OCI-M1 (cell line): ENCODE measurements at places on chromosomes 4 and X.

- DNase-seq = peak; percentile 10
Observed at GRCh38 chrX:37818031-37818430, 29.3 kb downstream of the DYNLT3 start.

- DNase-seq = no peak
Observed at GRCh38 chrX:34658326-34658725, 1.2 kb upstream of the TMEM47 start.

GRCh38 chr4:25856756-25857155, 6.0 kb downstream of the SEL1L3 start:
- DNase-seq = no peak

GRCh38 chr4:122118243-122118642, 33.9 kb upstream of the BLTP1 start:
- DNase-seq = peak; percentile 24

DNA sequence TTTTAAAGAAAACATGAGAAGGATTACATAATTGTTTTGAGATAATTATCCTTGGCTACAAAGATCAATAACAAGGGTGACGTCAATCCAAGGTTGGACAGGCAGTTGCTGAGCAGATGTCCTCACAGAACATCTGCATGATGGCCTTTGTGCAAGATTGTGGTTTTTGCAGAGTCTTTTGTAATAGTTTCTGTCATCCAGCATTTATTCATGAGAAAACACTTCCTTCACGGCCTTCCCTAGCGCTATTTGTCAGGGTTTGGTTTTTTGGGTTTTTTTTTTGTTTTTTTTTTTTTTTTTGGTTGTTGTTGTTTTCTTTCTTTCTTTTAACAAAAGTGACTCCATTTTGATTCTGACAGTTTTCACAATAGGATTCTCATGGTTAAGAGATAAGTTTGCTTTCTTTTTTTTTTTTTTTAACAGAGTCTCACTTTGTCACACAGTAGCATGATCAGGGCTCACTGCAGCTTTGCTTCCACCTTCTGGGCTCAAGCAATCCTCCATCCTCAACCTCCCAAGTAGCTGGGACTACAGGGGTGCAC, 31.5 kb upstream of the ELF2 start:
- peak; percentile 78 for DNase-seq

DNA sequence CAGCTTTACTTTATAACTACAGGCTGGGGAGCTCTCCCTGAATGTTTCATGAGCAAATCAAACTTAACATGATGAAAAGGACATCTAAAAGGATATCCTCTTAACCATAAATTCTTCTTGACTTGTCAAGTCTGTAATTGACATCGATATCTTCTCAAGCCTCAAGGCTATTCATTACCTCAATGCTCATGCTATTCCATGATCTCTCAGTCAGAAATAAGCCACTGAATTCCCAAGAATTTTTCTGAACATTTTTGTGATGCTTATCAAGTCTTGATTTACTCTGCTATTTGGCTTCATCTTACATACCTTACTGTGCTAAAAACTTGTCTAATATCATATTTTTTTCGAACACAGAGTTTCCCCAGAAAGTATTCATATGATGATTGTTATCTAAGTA, 433.4 kb downstream of the PDGFC start:
- no peak for DNase-seq

DNA sequence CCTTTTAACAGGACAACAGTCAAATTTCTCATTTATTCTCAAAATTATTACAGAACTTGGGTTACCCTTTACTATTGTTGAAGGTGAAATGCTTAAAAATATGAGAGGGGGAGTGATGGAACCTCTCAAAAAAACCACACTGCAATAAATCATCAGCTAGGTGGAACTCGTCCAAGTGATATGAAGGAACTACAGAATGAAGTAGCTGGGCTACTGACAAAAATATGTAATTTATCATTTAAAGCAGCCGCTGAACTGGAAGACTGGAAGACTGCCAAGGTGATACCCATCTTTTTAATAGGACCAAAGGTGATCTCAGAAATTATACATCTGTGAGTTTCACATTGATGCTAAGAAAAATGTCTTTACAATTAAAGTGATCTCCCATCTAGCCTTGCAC, 597.7 kb upstream of the TENM3 start:
- DNase-seq = no peak

GRCh38 chr4:7151668-7152227, 40.6 kb upstream of the SORCS2 start:
- DNase-seq = peak; percentile 14

- DNase-seq = no peak
Observed at GRCh38 chr4:13907255-13907751, 279.8 kb upstream of the BOD1L1 start.

DNA sequence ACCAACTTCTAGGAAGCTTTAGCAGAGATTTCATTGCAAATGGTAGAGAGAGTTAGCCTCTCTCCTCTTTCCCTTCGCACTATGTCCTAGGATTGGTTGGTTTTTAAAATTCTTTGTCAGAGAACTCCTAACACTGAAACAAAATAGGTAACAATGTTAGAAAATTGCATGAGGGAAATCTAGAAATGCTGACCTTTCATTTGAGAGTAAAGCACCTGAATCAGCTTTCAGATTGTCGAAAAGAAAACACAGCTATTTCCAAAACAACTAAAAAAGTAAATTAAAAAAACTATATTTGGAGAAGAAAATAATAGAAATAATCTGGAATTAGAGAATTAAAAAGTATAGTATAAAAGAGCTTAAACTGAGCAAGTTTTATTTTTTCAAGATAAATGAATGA, 108.1 kb upstream of the GK2 start:
- no peak for DNase-seq

- no peak for DNase-seq
Observed at GRCh38 chrX:2267890-2268289, 232.9 kb downstream of the DHRSX start.

GRCh38 chr4:90318193-90318592, 191.0 kb downstream of the CCSER1 start:
- peak; percentile 35 for DNase-seq

- no peak for DNase-seq
Observed at GRCh38 chr4:115334736-115335411, 221.5 kb upstream of the NDST4 start.

- no peak for DNase-seq
Observed at GRCh38 chr4:81031796-81032551, 1.5 kb downstream of the BMP3 start.

GRCh38 chr4:152960082-152960481, 24.0 kb downstream of the FHDC1 start:
- DNase-seq = no peak

- no peak for DNase-seq
Observed at GRCh38 chr4:23374259-23374658, 515.6 kb downstream of the PPARGC1A start.

DNA sequence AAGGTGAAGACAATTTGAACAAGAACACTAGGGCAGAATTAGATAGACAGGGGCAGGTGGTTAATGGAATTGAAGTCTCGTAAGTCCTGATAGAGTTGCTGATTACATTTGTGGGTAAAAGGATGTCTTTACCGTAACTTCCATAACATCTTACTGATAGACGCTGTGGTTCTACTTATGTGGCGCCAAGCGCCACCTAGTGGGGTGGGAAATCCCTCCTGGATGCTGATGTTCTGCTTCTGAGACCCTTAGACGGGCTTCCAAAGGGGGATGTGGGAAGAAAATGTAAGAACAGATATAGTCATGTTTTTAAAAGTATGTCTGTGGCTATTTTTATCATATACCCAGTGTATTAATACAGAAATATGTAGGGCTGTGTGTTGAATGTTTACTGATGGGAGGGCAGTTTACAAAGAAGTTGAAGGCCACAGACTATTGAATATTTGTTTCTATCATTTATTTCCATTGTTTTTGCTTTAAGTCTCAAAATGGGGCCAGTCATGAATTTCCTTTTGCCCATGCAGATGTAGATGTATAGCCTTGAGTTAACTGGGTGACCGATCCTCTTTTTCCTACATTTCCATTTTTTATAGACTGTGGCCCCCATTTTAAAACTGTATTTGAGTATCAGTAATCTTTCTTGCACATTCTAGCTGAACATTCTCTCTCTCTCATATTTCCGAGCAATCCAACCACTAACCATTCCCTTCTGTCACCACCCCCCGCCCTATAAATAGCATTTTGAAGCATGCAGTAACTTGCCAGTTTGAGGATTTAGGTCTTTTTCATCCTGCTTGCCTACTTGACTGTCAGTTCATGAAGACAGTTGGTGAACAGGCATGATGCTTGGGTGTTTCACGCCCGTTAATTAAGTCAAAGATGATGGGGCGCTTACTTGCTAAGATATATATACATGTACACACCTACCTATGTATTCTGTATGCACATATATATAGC, 12.1 kb upstream of the TLR8 start:
- peak; percentile 63 for DNase-seq

GRCh38 chr4:112956484-112956896, 93.0 kb upstream of the ANK2 start:
- DNase-seq = no peak

- DNase-seq = peak; percentile 81
Observed at GRCh38 chr4:120071192-120071795, 4.6 kb upstream of the MAD2L1 start.

DNA sequence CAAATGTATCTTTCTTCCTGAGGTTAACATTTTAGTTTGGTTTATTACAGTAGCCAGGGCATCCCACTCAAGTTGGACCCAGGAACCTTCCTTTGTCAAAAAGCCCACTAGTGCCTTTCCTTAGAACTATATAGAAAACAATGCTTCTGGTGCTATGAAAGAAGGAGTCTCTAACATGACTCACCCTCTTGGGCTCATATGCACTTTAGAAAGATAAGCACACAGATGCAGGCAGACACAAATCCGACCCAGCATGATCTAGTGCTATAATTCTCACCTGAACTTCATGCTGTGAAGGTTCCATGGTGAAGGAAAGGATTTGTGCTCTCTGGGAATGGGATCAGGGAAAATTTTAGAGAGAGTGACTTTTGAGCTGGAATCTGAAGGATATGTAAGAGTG, 289.4 kb downstream of the ANKRD50 start:
- DNase-seq = peak; percentile 46

DNA sequence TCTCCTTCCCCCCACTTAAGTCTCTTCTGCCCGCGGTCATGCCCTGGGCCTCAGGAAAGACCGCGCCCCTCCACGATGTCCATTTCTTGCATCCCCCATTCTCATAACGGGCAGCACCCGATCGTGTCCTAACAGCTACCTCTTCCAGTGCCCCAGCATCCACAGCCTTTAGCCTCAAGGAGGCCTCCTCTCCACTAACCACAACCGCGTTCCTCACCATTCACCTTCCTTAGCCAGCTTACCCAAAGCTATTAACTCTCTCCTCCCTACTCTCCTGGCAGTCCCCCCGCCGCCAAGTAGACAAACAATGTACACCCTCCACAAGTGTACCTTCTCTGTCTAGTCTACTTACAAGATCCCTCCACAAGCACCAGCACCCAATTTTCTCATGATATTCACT, 58.6 kb upstream of the PAGE5 start:
- DNase-seq = peak; percentile 5

DNA sequence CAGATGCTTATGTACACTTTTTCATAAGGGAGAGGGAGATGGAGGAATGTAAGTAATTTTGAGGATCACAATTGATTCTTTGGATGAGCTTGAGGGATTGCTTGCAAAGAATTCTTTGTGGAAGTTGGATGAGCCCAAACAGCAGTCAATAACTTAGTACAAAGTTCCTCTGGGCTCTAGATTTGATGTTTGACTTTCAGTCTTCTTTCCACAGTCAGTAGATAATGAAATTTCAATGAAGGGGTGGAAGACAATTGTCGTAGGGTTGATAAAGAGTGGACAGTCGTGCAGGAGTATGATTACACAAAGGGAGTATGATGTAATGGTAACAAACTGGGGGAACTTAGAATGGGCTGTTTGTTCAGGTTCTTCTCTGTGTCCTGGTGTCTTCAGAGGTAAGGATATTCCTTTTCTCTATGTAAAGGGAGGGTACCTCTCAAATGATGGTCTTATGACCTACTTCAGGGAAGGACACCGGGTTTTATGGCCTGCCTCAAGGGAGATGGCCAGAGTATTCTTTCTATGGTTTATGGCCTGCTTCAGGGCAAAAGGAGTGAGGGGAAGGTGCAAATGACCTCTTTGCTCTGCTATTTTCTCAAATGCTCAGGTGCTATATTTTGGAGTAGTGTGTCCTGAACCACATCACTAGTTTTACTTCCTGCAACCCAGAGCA, 1.7 kb upstream of the ABRAXAS1 start:
- DNase-seq = peak; percentile 77

DNA sequence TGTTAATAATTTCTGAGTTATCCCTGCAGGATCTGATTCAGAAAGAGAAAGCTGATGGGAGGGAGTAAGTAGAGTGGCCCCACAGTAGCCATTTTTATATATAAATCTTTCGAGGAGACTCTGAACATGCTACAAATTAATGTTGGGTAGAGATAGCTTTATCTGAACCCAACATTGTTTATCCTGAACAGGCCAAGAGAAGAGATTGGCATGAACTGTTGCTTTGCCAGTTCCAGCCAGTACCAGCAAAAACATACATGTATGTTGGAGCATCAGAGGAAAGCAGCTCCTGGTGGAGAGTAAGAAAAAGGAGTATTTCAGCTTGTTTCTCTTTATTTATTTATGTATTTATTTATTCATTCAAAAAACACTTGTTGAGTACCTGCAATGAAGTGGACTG, 1.6 kb downstream of the MAOA start:
- peak; percentile 13 for DNase-seq

DNA sequence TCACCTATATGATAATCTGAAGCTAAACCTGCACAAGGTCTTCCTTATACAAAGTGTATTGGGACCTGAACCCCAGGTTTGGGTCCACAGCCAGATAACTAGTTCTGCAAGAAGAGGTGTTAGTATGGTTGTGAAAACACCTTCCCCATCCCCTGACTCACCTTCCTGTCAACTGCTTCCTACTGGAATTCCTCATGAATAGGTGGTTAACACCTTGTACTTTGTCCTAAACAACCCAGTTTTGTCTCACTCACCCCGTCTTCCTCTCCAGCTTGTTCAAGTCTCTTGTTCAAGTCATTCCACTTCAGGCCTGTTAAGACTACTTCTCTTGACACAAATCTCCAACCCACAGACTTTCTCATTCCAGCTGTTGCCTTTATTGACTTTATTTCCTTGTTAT, 45.5 kb downstream of the CCNG2 start:
- no peak for DNase-seq

- DNase-seq = no peak
Observed at GRCh38 chrX:79368441-79368840, 1.3 kb upstream of the ITM2A start.

- DNase-seq = no peak
Observed at GRCh38 chr4:10734697-10735096, 50.1 kb upstream of the CLNK start.

DNA sequence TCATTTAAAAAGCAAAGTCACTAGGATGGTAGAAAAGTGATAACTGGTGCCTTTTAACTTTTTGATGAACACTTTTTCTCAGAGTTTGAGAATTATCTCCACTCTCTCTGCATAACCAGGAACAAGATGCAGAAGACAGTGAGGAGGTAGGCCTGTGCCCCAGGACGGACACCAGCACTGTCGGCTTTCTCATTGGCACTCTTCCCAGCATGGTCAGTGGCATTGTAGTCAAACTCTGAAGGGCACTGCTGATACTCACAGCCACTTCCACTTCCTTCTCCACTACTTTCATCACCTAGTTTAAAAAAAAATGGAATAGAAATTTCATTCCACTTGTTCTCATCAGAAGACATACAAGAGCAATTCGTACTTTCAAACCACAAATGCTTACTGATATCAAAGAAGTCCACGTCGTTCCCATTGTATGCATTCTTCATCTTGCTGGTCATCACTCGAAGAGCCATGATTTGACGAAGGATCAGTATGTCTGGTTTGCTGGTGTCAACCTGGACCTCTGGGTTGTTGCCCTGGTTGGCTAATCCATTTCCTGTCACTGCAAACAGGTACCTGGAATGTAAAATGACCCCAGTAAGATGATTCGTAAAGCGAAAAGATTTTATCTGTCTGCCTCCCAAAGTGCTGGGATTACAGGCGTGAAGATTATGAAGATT, 84.8 kb upstream of the TFDP3 start:
- DNase-seq = no peak

- no peak for DNase-seq
Observed at GRCh38 chrX:134752558-134752957, 94.3 kb upstream of the PLAC1 start.
